ENCODE measurements at places on chromosomes 6 and 20.

DNA sequence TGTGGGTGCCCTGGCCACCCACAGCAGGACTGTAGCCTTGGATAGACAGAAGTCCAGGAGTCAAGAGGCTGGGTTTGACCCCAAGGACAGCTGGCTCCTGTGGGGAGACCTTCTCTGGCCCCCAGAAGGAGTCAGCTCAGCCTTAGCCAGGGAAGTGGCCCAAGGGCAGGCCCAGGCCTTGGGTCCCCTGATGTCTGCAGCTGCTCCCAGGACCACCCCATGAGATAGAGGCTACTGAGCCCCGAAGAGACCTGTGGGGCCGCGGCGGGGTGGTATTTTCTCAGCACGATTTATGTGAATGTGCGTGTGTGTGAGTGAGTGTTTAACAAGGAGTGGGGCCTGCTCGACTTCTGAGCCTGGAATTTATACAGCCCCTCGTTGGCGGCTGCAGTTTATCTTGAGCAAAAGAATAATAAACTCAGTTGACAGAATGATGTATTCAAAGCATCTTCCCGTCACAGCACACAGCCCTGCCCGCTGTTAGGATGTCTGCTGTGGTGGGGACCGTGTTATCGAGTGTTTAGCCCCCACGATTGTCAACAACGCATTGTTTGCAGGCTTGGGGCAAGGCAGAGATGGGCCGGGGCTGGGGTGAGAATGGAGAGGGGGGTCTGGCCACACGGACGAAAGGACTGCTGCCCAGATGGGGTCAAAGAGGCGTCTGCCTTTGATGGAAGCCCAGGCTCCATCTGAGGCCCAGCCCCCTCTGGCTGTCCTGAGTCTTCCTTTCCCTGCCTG, 163.3 kb downstream of the VEGFA start:
- H3K27me3 ChIP-seq = no peaks in the 10 kb centered on the region
- no peaks in the 10 kb centered on the region for H3K36me3 ChIP-seq
- no peaks in the 10 kb centered on the region for H3K4me1 ChIP-seq
- H3K27ac ChIP-seq = no peak overlapping the region
- H3K4me3 ChIP-seq = no peak overlapping the region
- no peak for DNase-seq

- H3K27ac ChIP-seq = no peak overlapping the region
- no peaks in the 10 kb centered on the region for H3K27me3 ChIP-seq
- no peaks in the 10 kb centered on the region for H3K36me3 ChIP-seq
- H3K4me1 ChIP-seq = peaks cover 9% of the 10 kb centered on the region
- no peak for DNase-seq
- H3K4me3 ChIP-seq = no peak overlapping the region
These were observed 145.8 kb downstream of the PREX1 start for GRCh38 chr20:48681873-48682426.

DNA sequence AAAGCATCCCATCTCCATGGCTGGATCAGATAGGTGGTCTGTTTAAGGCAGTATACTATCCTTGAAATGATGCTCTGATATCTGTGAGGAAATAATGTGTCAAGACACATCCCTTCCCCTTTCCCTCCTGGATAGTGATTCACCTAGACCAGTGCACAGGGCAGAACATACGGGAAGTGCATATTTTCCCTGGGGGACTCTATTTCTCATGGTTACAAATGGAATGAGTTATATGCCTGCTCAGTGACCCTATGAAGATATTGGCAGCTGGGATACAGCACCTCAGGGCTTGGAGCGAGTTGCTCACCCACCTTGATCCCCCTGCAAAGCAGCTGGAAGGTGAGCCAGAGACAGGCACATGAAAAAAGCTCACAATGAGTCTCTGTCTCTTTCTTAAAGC, 67.5 kb upstream of the PRL start:
- H3K4me3 ChIP-seq = no peak overlapping the region
- H3K4me1 ChIP-seq = no peaks in the 10 kb centered on the region
- no peak for DNase-seq
- H3K36me3 ChIP-seq = no peaks in the 10 kb centered on the region

- H3K4me3 ChIP-seq = no peak overlapping the region
- no peaks in the 10 kb centered on the region for H3K4me1 ChIP-seq
- H3K36me3 ChIP-seq = no peaks in the 10 kb centered on the region
- H3K27me3 ChIP-seq = no peaks in the 10 kb centered on the region
- H3K27ac ChIP-seq = no peak overlapping the region
- no peak for DNase-seq
These were observed 277.1 kb downstream of the SYNE1 start for GRCh38 chr6:152360034-152360433.

- peak overlapping the region; percentile 7 for H3K4me3 ChIP-seq
- H3K27ac ChIP-seq = no peak overlapping the region
- no peak for DNase-seq
- H3K27me3 ChIP-seq = no peaks in the 10 kb centered on the region
- H3K36me3 ChIP-seq = no peaks in the 10 kb centered on the region
These were observed 408 bp downstream of the PTCHD4 start for GRCh38 chr6:48110436-48111142.

DNA sequence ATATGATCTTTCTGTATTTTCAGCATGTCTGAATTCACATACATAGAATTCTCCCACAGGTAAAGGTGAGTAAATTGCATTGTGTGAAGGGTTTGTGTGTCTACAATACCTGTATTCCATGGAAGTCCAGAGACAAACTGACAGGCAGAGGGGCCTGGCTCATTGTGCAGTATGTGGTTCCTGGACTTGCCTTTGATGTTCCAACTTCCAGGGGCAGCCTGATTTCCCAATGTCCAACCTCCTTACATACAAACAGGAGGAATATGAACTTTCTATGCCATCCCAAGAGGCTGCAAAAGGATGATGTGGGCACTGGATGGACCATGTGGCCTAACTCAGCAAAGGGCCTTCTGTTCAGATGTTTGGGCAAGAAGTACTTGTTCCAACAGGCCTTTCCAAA, 58.5 kb downstream of the LYRM4 start:
- no peak for DNase-seq
- no peak overlapping the region for H3K27ac ChIP-seq
- H3K4me3 ChIP-seq = no peak overlapping the region
- no peaks in the 10 kb centered on the region for H3K36me3 ChIP-seq
- no peaks in the 10 kb centered on the region for H3K27me3 ChIP-seq

- no peaks in the 10 kb centered on the region for H3K27me3 ChIP-seq
- H3K27ac ChIP-seq = no peak overlapping the region
- no peak for DNase-seq
- H3K36me3 ChIP-seq = no peaks in the 10 kb centered on the region
- H3K4me3 ChIP-seq = no peak overlapping the region
These were observed 21.1 kb upstream of the MTHFD1L start for GRCh38 chr6:150844371-150844770.

GRCh38 chr20:39630215-39630908, 668.2 kb downstream of the DHX35 start:
- H3K27ac ChIP-seq = no peak overlapping the region
- no peak overlapping the region for H3K4me3 ChIP-seq
- no peaks in the 10 kb centered on the region for H3K36me3 ChIP-seq
- no peaks in the 10 kb centered on the region for H3K27me3 ChIP-seq
- DNase-seq = no peak

DNA sequence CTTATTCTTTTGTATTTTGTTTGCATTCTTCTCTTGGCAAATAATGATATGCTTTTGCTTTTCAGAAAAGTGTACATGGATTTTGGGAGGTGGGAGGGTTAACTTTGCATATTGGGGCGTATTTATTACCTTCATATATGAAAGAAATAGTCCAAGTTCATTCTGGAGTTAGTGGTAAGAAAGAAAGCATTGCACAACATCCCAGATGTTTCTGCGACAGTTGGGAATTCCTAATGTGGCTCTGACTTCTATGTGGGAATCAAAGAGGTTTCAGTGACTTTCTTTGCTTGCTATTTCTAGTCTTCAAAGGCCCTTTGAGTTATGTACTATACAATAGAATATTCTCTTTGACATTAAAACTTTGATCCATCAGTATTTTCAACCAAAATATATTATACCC, 78.1 kb downstream of the MMUT start:
- H3K36me3 ChIP-seq = no peaks in the 10 kb centered on the region
- H3K27ac ChIP-seq = no peak overlapping the region
- no peaks in the 10 kb centered on the region for H3K4me1 ChIP-seq
- no peaks in the 10 kb centered on the region for H3K27me3 ChIP-seq
- no peak for DNase-seq

DNA sequence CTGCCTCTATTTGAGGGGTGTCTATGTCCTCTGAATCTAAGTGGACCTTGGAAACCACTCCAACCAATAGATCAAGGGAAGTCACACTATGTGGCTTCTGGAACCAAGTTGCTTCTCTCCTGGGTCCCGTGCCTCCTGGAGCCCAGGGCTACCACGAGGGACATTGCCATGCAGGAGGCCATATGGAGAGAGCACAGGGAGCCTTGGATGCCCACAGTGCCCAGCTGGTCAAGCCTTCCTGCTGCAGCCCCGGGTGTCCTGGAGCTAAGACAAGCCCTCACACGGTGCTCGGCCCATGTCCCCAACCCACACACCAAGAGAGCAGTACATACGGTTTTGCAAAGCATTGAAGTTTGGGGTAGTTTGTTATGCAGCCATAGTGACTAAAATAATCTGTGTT, 231.6 kb downstream of the SYNDIG1 start:
- DNase-seq = no peak
- no peaks in the 10 kb centered on the region for H3K27me3 ChIP-seq
- no peak overlapping the region for H3K27ac ChIP-seq
- no peaks in the 10 kb centered on the region for H3K4me1 ChIP-seq
- no peak overlapping the region for H3K4me3 ChIP-seq

DNA sequence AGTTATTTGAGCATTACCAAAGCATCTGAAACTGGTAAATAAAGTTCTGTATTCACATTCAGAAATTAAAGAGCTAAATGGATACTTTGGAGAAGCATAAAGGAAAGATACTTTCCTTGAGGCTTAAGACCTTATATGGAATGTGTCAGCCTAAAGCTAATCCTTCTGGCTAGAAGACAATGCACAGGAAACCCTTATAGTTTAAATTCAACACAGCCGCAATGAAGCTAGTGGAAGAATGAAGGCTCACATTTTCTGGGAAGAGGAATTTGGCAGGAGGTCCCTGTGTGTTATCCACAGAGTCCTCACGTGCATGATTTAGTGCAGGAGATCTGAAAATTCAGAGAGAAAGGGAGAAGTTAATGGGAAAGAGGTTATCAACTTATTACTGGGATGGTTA, 21.5 kb upstream of the CHD6 start:
- H3K27me3 ChIP-seq = no peaks in the 10 kb centered on the region
- H3K36me3 ChIP-seq = no peaks in the 10 kb centered on the region
- H3K27ac ChIP-seq = no peak overlapping the region
- H3K4me3 ChIP-seq = no peak overlapping the region

- no peak for DNase-seq
- no peaks in the 10 kb centered on the region for H3K36me3 ChIP-seq
- H3K4me3 ChIP-seq = no peak overlapping the region
- no peaks in the 10 kb centered on the region for H3K27me3 ChIP-seq
- H3K27ac ChIP-seq = no peak overlapping the region
These were observed 232.3 kb downstream of the GMPR start for GRCh38 chr6:16470502-16471221.

- no peak overlapping the region for H3K27ac ChIP-seq
- H3K36me3 ChIP-seq = no peaks in the 10 kb centered on the region
- no peak overlapping the region for H3K4me3 ChIP-seq
These were observed 2.0 kb upstream of the CAPN11 start for GRCh38 chr6:44156494-44157151.

DNA sequence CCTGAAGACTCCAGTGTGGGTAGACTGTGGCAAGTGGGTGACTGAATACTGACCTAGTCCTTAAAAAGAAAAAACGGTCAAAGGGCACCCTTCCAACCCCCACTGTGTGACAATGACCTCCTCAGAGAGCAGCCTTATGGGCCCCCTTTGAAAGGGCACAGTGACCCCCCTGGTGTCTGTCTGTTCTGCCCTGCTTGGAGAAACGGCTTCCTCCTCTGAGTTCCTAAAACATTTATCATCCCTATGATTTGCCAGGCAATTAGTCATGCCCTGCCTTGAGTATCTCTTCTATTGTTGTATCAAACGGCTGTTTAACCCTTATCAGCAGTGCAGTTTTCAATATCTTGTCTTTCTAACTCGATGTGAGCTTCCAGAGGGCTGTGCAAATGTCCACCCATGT, 21.0 kb upstream of the STX16 start:
- no peaks in the 10 kb centered on the region for H3K36me3 ChIP-seq
- no peaks in the 10 kb centered on the region for H3K27me3 ChIP-seq
- no peak overlapping the region for H3K4me3 ChIP-seq

GRCh38 chr6:139295901-139296300, 4.1 kb upstream of the TXLNB start:
- no peaks in the 10 kb centered on the region for H3K27me3 ChIP-seq
- no peaks in the 10 kb centered on the region for H3K36me3 ChIP-seq

GRCh38 chr6:166764473-166765233, 137.6 kb upstream of the RPS6KA2 start:
- H3K4me3 ChIP-seq = no peak overlapping the region
- H3K4me1 ChIP-seq = peaks cover 2% of the 10 kb centered on the region
- H3K36me3 ChIP-seq = no peaks in the 10 kb centered on the region
- no peak for DNase-seq
- no peaks in the 10 kb centered on the region for H3K27me3 ChIP-seq

DNA sequence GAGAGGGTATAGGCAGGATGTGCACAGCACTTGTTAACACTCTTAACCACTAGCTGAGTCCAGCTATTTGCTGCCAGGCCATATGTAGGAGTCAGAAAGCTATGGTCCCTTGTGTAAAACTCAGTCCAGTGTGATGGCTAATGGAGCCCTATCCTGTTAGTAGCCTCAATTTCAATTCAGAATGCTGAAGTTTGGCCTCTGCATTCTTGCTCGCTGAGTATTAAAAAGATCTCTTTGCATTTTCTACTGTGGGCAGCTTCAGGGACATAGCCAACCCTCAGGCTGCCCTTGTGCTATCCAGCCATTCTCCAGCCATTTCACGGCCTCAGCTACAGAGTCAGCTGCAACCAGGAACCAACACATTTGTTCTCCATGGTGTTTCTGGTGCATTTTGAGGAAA, 92.5 kb downstream of the SPTLC3 start:
- H3K27ac ChIP-seq = no peak overlapping the region
- peaks cover 1% of the 10 kb centered on the region for H3K4me1 ChIP-seq
- DNase-seq = no peak
- no peaks in the 10 kb centered on the region for H3K27me3 ChIP-seq
- no peaks in the 10 kb centered on the region for H3K36me3 ChIP-seq

DNA sequence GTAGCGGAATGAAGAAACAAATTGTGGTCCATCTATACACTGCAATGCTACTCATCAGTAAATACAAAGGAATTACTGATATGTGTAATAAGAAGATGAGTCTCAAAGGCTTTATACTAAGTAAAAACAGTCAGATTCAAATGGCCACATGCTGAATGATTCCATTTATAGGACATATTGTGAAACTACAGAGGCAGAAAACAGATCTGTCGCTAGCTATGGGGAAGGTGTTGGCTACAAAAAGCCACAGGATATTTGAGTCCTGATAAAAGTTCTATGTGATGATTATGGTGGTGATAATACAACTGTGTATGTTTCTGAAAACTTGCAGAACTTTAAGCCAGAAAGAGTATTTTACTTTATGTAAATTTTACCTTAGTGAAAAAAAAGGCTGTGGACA, 313.2 kb downstream of the HDGFL1 start:
- no peak overlapping the region for H3K4me3 ChIP-seq
- no peak overlapping the region for H3K27ac ChIP-seq
- no peak for DNase-seq
- H3K27me3 ChIP-seq = no peaks in the 10 kb centered on the region
